ENCODE measurements at places on chromosomes 13 and 19.
A peak's percentile ranks its signal among the peaks of the same experiment; 100 is the strongest.

GRCh38 chr19:35812220-35813042, at the start of gene PRODH2:
PRODH2 (minus strand) TSS chr19:35812845; CDS start chr19:35812805, 40 bp downstream.
- DNase-seq, result no peak

DNA sequence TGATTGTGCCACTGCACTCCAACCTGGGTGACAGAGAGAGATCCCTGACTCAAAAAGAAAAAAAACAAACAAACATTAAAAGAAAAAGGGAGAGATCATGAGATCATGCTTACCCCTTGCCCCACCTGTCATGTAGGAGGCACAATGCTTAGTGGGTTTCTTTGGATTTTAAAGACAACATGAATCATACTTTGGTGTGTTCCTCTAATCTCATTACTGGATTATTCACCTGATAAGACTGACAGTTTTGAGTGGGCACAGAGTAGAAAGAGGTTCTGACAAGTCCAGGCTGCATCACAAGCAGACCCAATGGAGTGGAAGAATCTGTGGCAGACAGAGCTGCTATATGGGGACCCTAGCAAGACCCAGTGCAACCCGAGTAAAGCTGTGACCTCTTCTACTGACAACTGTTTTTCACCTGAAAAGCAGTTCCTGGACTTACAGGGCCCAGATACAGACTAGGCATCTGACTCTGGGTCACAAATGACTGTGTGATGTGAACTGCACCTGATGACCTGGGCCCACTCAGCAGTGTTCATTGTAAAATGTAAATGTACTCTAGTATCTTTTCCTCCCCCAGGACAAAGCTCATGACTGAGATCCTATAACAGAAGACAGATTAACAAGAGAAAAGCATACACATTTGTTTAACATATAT, 28.9 kb upstream of the USP12 start:
- DNase-seq, result no peak

GRCh38 chr13:112652512-112653070, 37.2 kb upstream of the ATP11A start:
- no peak for DNase-seq

DNA sequence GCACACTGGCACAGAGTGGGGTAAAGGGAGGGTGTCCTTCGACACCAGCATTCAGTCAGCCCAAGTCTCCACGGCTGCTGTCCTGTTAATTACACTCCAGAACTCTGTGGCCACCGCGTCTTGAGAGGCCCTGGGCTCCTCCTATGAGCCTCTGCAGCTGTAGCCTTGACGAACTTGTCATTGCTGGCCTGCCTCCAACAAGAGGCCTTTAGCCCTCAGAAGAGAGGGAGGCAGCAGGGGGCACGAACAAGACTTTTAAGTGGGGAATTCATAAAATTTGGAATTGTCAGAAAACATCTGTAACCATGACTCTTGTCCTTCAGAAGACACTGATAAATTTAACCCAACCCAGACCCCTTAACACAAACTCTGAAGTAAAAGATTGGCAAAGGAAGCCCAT, 241.9 kb downstream of the UQCRFS1 start:
- DNase-seq, result no peak

- DNase-seq, result peak; percentile 32
These were observed 40.2 kb downstream of the SMIM24 start for GRCh38 chr19:3440082-3440481.

GRCh38 chr13:112773601-112774447, 84.0 kb downstream of the ATP11A start:
- DNase-seq, result no peak

- DNase-seq, result no peak
These were observed 117.7 kb downstream of the LHFPL6 start for GRCh38 chr13:39485314-39485700.

GRCh38 chr19:4134351-4134750, 10.4 kb upstream of the MAP2K2 start:
- no peak for DNase-seq
